ENCODE measurements at places on chromosomes 2 and 18. TPM values are rescaled to one million over a fixed set of nuclear protein-coding genes. Genes with fewer than 3 reads are reported as not detected.
A peak's percentile ranks its signal among the peaks of the same experiment; 100 is the strongest.

Gene MATN3
- total RNA-seq = not detected

DNA sequence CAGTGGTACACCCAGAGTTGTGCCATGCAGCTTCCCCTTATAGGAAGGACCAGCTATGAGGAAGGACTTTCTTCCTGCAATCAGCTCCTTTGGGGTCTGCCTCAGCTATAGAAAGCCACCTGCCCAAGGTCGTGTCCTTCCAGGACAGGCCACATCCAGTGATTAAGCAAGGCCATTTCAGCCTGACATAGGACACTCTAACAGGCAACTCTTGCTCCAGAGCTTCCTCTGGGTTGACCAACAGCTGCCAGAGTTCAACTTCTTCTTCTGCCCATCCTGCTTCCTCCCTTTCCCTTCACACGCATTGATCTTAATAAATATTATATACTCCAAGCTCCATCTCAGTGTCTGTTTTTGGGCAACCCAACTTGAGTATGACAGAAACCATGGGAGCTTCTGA, 12.8 kb downstream of the LRP2 start:
- no peak for DNase-seq

Gene CD8B2
- total RNA-seq = 3.7 TPM

Gene TP53I3
- 6.5 TPM for total RNA-seq

DNA sequence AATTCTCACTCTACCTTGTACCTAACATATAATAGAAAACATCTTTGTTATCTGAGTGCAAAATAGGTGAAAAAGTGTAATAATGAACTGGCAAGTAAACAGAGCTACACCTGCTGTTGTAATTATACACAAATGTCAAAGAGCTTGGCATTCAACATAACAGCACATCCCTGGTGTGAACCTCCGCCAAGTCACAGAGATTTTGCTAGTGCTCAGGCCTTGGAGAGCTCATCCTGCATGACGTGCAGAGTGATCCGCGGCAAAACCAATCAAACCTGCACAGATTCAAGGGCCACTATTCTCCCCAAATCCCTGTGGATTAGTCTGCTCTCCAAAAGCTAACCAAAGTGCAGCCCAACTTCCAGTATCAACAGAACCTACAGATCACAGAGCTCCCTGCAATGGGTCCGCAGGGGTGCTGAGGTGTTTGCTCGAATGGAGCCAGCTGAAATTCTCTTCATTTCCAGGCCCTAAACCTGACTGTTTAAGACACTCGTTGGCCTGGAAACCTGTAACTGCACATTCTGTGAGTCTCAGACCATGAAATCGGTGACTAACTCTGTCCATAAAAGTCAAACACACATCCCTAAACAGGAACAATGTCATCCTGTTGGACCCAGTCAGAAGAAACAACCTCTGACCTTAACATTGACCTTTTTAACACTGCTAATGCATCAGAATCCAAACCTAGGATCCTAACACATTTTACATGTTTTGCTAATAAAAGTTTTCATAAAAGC, 111.8 kb downstream of the EPB41L3 start:
- DNase-seq = no peak

- DNase-seq = no peak
These were observed 56.6 kb downstream of the SP100 start for GRCh38 chr2:230472621-230473018.

Gene FLACC1
- total RNA-seq = 3.0 TPM

DNA sequence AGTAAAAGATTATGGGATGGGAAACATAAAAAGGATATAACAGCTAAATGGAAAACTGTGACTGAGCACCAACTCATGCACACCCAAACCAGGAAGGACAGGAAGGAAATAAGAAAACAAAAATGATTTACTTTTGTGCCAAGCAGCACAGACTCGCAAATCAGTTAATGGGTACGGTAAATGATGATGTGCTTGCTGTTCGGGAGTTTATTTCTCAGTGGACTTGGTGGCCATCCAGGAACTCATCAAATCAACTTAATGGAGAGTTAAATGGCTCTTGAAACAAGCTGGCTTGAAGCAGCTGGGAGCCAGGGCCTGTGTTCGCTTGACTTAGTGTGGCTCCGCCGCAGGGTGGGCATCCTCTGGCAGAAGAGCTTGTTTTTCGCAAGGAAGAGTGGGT, 36.2 kb downstream of the MTCL1 start:
- DNase-seq = no peak

DNA sequence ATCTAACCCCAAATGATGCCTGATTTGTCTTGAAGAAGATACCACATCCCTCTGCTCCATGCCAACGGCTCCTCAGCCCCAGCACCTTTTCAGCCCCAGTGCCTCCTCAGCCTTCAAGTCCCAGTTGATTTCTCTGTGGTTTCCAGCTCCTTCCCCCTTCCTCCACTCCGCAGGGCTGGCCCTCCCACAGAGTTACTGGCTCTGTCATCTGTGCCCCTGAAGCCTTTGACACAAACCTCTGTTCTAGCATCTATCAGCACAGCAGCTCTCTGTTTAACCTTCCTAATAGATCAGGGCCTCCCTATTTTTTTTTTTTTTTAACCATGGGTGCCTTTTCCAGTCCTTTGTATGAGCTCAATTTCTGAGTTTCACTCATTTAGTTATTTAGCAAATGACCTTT, 201.3 kb upstream of the CXCR4 start:
- no peak for DNase-seq

DNA sequence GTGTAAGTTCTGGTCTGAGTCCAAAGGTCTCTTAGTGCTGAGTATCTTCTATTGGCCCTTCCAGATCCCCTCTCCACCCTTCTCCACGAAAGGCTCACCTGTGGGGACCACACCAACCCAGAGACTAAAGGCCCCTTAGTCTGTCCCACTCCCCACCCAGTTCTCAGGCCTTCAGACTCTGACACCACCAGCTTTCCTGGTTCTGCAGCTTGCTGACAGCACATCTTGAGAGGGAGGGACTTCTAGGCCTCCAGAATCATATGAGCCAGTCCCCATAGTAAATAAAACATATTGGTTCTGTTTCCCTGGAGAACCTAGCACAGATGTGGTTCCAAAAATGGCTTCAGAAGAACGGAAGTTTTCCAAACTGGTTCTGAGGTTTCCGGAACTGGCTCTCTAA, 38.5 kb upstream of the KLF11 start:
- DNase-seq = no peak

Gene LHCGR
- not detected for total RNA-seq

DNA sequence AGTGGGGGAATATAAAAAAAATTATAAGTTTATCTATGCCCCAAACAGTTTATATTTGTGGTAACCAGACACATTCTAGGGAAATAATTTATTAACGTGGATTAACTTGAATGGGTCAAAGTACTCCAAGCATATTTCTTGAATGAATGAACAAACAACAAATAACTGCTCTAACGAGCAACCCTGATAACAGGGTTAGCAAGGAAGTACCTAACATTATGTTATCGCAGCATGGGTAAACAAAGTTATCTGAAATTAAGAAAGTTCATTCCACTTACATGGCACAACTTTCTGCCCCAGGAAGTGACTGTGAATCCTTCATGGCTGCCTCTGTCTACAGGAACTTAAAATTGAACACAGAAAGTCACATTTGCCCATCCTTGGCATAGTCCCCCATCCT, 812.9 kb upstream of the ACVR2A start:
- DNase-seq = no peak

Gene ANKRD53
- total RNA-seq = not detected

- no peak for DNase-seq
These were observed 37.3 kb downstream of the RHBDD1 start for GRCh38 chr2:226873051-226873620.

DNA sequence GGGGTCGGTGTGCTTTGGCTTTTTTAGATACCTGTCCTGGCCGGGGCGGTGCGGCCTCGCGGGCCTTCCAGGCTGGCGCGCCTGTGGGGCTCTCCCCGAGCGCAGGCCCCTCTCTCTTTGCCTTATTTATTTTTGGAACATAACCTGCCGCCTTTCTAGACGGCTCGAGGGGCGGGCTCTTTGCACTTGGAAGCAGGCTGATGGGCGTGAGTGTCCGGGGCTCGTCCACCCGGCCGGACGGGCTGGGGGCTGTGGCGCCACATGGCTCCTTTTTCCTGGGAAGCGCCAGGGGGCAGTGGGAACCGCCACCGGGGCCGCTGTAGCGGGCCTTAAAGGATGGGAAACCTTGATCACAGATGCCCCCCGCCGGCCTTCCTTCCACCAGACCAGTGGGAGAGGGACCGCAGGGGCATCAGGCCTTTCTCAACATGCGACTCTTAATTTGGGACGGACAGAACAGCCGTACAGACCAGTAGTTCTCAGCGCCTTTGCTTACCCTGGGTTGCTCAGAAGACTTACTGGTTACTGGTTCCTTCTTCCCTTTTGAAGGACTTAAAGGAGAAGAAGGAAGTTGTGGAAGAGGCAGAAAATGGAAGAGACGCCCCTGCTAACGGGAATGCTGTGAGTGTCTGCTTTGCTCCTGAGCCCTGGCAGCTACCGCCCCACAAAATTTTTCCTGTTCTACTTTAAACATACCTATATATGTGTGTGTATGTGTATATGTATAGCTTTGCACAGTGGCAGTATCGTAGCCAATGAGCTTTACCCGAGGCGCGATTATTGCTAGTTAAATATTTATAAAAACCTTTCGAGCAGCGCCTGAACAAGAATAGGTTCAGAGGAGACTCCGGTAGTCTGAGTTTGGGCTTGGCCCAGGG, 2.7 kb downstream of the PTMA start:
- DNase-seq = peak; percentile 39

Gene TMEM198
- total RNA-seq = 0.60 TPM

Gene TRIM43B
- not detected for total RNA-seq

GRCh38 chr2:171522052-171522787, at the start of gene CYBRD1:
TSS of gene CYBRD1 (plus strand) at chr2:171522474. CDS start at chr2:171522546, 72 bp downstream.
- DNase-seq = peak; percentile 35

- DNase-seq = no peak
These were observed 1.3 kb downstream of the NGEF start for GRCh38 chr2:233011702-233012131.

Gene CGREF1
- total RNA-seq = 0.94 TPM

GRCh38 chr2:9752441-9753275, 90.6 kb upstream of the TAF1B start:
- DNase-seq = peak; percentile 87

Gene SRD5A2
- total RNA-seq = not detected

DNA sequence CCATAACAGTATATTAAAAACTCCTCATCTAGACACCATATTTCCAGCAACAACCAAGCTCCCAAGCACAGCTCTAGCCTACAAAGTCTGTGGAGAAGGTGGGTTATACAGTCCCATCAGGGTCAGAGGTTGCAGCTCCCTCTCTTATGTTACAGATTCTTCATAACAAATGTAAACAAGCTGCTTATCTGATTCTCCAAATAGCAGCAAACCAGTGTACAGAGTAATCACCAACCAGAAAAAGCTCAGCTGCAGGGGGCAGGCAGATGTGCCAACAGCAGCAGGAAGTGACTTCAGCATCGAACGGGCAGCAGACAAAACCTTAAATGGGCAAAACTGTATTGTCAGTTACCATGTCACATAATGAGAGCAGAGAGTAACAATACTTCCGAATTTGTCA, 52.9 kb upstream of the NABP1 start:
- peak; percentile 48 for DNase-seq

Gene CEP192
- total RNA-seq = 55.9 TPM

GRCh38 chr2:19403785-19404184, 45.4 kb upstream of the OSR1 start:
- DNase-seq = no peak

Gene LRPPRC
- total RNA-seq = 94.7 TPM
